Activated CD4-positive, alpha-beta T cell treated with anti-CD3 and anti-CD28 coated beads for 1 hour (primary cell): ENCODE measurements at places on chromosomes 3 and 15.

DNA sequence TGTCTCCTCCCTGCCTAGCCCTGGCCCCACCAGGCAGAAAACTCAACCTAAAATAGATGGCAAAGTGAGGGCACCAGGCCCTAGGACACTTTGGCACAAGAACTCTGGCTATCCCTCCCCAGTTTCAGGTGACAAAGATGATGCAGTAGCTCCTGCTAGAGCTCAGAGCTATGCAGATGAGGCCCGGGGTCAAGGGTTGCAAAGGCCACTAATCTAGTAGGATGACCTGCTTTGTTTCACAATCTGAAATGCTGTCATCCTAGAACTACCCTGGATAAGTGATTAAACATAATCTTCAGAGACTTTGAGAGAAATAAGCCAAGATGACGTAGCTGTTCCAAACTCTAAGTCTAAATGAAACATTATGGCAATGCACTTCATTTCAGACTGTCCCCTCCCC is 24.0 kb upstream of the PIK3R4 start:
- no peak for DNase-seq

DNA sequence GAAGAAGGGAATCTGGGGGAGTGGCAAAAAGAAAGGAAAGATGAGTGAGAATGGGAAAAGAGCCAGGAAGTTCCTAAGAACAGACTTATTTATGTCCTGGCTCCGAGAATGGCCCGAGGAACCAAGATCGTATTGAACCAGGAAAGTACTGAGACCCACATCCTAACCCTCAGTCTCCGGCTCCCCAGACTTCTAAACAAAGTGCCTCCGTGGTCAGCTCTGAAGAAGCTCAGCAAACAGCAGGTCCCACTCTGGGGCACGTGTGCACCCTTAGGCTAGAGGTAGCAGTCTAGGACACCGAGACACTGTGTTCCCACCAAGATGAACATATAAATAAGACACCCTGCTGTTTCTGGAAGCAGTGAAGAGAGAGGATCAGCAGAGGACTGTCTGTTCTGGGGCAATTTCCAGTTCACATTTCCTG is 307.4 kb downstream of the NTRK3 start:
- DNase-seq = no peak

GRCh38 chr3:42730294-42730693 is 27.7 kb upstream of the HHATL start:
- DNase-seq = no peak

DNA sequence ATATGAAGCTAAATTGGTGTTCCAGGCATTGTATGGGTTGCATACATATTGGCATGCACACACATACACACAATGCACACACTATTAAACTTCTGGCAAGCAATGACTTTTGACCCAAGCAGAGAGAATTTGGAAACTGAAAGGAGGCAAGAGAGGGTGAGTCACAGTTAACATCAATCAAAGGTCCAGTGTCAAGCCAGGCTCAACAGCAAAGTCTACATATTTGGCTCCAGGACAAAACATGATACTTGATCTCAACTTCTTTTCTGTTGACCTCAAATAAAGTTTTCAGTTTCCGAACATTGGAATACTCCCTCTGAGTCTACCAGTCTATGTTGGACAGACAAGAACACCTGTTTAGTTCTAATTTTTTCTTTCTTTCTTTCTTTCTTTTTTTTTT is 28.3 kb downstream of the IL12A start:
- no peak for DNase-seq

- no peak for DNase-seq
Observed at GRCh38 chr3:146814601-146815315, 209.6 kb upstream of the PLSCR5 start.

DNA sequence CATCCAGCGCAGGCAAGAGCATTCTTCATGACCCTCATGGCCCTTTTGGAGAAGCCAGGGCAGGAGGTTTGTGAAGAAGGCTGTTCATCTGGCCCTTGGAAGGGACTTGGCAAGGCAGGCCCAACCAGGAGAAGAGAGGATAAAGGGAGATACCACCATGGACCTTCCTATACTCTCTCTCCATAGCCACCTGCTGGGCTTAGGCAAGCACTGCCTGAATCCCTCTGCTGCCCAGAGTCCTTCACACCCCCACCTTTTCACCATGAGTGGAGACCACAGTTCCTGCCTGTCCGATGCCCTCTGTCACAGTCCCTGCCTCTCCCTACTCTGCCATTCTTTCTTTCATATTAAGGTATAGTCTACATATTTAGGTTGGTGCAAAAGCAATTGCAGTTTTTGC is 10.6 kb upstream of the SFMBT1 start:
- DNase-seq = no peak
